ENCODE measurements at places on chromosomes 2 and 18.

- DNase-seq: no peak
Measured at GRCh38 chr2:177810906-177811305, 261.7 kb downstream of the PDE11A start.

DNA sequence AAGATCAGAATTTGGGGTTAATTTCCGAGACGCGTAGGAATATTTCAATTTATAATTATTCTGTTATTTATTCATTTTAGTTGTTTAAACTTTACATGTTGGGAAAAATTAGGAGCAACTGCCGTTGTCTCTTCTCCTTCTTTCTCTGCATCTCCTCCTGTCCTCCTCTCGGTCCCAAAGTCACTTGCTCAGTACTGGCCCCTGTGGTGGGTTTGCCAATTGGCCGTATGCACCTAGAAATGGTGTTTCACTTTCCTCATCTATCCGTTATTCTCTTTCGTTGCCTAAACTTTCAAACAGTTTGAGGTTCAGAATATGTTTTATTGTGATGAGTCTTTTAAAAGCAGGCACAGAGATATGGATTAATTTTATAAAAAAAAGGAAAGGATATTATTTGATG lies 517.9 kb downstream of the PLCL1 start:
- peak; percentile 21 for DNase-seq

DNA sequence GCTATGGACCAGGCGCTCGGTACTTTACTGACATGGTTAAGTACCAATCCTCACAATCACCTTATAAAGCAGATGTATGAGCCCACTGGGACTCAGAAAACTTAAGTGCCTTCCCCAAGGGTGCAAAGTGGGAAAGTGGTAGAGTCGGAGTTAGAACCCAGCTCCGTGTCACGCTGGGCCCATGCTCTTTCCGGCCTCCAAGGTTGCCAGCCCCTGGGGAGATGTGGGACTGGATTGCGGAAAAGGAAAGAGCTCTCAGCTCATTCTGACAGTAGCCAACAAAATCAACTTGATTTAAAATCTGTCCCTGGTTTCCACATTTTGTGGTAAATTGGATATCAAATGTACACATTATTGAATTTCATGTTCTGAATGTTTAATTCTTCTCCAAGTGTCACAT lies 403.8 kb downstream of the DCDC2C start:
- DNase-seq: no peak

DNA sequence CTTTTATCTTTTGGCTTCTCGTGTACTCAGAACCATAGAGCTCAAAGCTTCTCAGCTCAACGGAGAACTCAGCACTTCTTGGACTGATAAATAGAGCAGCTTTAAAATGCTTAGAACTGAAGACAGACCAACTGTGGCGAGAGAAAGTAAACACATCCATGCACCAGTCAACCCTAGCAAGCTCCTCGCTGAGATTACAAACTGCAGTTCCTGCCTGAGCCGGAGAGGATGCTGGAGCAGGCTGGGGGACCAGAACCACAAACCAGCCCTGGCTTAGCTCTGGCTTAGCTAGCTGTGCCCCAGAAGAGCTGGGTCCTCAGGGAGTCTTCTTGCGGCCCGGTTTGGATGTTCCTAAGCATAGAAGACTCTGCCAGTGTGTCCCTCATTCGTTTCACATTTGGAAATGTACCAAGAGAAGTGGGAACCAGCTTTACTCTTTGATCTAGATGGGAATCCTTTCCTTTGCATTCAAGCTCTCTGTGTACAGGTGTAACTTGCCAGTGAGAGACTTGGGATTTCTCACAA lies 5.6 kb downstream of the PAX8 start:
- DNase-seq: peak; percentile 70

- DNase-seq: no peak
Measured at GRCh38 chr18:45688113-45688512, 35.9 kb upstream of the SLC14A1 start.

DNA sequence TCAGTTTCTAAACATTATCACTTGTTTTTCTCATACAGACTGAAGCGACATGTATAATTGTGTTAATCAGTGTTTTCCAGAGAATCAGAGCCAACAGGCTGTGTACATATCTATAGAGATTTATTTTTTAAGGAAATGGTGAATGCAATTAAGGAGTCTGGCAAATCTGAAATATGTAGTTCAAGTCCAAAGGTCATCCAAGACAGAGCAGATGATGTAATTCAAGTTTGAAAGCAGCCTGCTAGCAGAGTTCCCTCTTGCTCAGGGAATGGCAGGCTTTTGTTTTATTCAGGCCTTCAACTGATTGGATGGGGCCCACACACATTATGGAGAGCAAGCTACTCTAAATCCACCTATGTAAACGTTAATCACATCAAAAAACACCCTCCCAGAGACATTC lies 282.6 kb downstream of the CBLN2 start:
- no peak for DNase-seq

Data from HEK293T (cell line).